NCI-H1092 treated with DMSO at 0.1 percent for 48 hours (cell line): ENCODE measurements at places on chromosomes 5 and 9.

- no peak for DNase-seq
These were observed 141.6 kb upstream of the CHD1 start for GRCh38 chr5:99070362-99070761.

- no peak for DNase-seq
These were observed 25.7 kb downstream of the HINT1 start for GRCh38 chr5:131139321-131139720.

DNA sequence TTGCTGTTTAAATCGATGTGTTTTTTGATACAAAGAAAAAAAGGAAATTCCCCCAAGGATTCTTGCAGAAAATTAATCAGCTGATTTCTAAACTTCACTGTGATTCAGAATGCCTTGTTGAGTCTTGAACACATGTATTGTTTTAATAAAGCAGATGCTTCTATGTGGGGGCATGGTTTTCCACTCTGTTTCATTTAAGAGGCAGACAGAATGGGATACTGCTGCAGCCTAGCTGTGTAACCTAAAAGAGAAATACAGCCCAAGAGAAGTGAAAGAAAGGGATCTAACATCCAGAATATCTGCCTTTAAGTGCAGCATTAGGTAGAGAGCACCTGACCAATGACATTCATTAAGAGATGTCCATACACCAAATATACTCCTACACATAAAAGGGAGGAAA is 365.1 kb upstream of the CCNH start:
- no peak for DNase-seq

- DNase-seq, result no peak
These were observed 75.4 kb downstream of the SLC38A9 start for GRCh38 chr5:55636683-55637082.

GRCh38 chr5:66931651-66932050 is 264.9 kb downstream of the CD180 start:
- no peak for DNase-seq

- DNase-seq, result peak; percentile 95
These were observed 8.2 kb upstream of the AGPAT2 start for GRCh38 chr9:136695435-136695895.

GRCh38 chr9:93652604-93653592 is 76.5 kb downstream of the PHF2 start:
- no peak for DNase-seq

- no peak for DNase-seq
These were observed 74.0 kb upstream of the SLC25A51 start for GRCh38 chr9:37977851-37978480.

GRCh38 chr5:149143470-149143869 is 2.2 kb downstream of the ABLIM3 start:
- no peak for DNase-seq

DNA sequence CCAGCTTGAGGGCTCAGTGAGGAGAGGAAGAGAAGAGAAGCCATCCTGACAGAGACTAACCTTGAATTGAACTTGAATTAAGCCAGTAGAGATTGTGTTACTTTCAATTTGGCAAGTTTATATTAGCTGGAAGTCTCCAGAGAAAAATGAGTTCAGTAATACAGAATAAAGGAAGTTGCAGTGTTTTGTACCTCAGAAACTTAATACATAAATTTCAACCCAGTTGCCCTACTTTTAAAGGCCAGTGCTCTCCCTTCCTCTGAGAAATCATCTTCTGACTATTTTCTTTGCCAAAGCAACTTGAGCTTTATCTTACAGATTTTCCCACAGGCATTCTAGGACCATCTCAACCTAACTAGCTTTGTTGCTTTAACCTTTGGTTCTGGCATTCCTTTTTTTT is 231.0 kb upstream of the GAS1 start:
- no peak for DNase-seq

- DNase-seq, result no peak
These were observed 303.7 kb upstream of the PAPPA start for GRCh38 chr9:115849679-115850412.

- no peak for DNase-seq
These were observed 10.1 kb upstream of the SPATA24 start for GRCh38 chr5:139413963-139414362.

DNA sequence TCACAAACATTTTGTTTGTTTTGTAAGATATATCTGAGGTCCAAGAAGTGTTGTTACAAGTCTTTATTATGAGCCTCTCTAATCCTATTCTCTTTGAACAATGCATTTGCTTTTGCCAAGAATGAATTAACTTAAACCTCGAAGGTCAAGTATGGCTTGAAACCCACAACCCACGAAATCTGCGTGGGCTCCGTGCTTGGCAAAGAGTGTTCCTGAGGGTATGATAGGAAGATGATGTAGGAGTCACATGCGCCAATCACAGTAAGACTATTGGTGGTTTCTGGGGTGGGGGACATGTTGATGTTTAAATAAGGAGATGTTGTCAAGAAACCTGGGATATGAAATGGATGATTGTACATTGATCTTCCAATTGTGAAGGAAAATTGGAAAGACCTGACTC is 330.8 kb upstream of the RFX3 start:
- no peak for DNase-seq

DNA sequence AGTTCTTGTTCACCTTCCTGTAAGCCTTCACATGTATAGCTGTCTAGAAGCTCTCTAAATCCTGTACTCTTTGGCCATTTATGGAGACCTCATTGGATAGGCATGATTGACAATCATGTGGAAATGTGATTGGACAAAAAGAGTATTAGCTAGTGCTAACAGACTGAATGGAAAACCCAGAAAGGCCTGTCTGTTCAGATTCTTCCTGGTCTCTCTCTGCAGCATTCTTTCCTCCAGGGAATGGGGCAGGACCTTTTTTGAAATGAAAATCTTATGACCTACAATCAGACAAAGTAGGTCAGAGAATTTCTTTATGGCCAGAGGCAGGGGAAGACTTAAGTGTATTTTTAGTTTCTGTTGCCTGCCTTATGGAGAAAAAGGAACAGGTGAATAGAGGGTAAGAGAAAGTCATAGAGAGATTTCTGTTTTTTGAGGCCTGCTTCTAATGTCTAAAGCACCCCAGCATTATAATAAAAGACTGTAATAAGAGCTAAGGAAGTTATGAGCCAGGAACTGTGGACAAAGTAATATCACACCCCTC is 152.4 kb upstream of the CCDC152 start:
- DNase-seq, result no peak

- no peak for DNase-seq
These were observed 687 bp downstream of the LYSMD3 start for GRCh38 chr5:90528601-90529193.

- no peak for DNase-seq
These were observed 133.5 kb downstream of the RASGRF2 start for GRCh38 chr5:81093536-81094196.

DNA sequence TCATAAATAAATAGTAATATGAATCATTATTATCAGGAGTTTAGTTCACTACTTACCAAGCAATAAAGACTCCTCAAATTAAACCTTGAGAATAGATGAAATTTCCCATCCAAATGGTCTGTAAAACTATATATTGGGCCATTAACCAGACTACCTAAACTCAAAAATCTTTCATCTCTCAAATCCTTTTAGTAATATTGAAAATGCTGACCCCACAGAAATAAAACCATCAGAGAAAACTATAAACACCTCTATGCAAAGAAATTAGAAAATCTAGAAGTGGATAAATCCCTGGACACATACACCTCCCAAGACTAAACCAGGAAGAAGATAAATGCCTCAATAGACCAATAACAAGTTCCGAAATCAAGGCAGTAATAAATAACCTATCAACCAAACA is 723.2 kb downstream of the TLE4 start:
- DNase-seq, result no peak

DNA sequence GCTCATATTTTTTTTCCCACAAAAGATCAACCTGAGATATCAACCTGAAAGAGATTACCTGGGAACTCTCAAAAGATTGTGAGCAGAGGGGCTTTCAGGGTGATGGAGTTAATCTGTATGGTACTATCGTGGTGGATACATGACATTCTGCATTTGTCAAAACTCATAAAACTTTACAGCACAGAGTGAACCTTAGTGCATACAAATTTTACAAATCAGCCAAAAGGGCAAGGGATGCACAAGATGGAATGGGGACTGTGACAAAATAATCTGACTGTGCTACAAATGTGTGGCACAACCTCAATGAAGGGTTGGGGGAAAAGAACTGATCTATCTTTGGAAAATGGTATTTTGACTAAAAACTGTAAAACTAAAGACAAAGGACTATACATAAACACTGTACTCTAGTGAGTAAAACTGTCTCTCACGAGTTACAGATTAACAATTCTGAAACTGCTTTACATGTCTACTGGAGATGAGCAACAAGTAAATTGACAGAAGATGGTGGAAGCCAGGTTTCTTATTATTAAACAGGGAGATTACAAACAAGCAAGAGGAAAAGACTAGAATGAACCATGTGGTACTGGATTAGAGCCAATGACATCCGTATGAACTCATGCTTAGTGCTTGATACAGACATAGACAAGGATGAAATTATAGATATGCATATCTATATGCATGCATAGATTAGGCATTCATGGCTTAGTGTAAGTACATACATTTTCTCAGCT is 24.8 kb upstream of the RLN1 start:
- no peak for DNase-seq

- DNase-seq, result no peak
These were observed 56.7 kb upstream of the TAF11L2 start for GRCh38 chr5:17441351-17441750.

GRCh38 chr5:14873790-14874189 is 2.2 kb upstream of the ANKH start:
- no peak for DNase-seq

DNA sequence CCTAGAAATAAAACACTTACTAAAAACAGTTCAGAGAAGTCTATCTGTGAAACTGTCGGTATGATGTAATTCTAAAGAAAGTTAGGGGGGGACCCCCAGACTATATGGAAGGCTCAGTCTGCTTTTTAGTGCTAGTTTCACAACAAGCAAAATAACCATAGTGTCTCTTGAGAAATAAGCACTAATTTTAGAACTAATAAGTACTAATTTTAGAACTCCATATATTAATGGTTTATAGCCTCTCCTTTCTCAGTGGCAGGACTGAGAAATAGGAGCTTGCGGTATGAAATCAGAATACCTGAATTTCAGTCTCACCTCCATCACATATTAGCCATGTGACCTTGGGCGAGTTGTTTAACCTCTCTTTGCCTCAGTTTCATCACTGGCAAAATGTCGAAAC is 1.4 kb upstream of the PHF24 start:
- no peak for DNase-seq

- no peak for DNase-seq
These were observed at the start of gene PRLR for GRCh38 chr5:35230038-35230611. PRLR (minus strand) TSS chr5:35230487; CDS start chr5:35089620, 140,867 bp downstream.

DNA sequence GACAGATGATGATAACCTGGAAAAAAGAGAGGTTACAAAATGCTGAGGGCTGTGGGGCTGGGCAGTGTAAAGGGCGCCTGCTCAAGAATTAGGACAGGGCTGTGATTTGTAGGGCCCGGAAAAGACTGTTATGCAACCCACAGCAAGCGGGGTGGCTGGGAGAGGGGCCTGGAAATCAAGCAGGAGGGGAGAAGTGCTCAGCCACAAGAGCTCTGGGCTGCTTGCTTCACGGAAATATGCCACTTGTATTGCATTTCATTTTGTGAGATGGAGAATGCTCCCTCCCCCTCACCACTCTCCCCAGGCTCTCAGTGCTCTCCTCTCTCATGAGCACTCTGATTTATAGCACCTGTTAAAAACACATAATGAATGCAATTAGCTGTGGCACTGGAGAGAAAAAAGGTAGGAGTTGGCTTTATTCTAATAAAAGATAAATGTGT is 8.4 kb upstream of the HAND1 start:
- peak; percentile 16 for DNase-seq

DNA sequence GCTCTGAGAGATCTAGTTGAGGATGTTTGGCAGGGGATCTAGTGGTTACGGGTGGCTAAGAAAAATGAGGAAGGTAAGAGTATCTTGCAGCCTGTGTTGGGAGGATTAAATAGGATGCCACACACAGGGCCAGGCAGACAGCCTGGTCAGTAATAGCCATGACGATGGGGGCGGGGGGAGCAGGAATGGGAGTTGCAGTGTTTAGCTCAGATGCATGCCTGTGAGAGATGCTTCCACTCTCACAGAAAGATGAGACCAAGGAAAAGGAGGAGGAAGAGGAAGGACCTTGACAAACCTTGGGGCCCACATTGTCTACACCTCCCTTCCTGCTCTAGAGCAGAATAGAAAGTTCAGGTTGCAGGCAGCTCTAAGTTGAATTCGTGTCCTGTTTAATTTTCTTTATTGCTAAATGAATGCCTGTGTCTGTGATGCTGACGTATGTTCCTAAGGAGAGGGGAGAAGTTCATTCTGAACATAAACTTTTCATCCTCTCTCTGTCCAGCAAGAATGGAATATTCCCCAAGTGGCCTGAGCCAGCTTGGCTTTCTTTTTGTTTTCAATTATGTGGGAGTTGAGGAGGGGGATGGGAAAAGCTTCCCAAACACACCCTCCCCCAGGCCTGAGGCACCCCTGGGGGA is 28.7 kb downstream of the TGFBI start:
- DNase-seq, result no peak

DNA sequence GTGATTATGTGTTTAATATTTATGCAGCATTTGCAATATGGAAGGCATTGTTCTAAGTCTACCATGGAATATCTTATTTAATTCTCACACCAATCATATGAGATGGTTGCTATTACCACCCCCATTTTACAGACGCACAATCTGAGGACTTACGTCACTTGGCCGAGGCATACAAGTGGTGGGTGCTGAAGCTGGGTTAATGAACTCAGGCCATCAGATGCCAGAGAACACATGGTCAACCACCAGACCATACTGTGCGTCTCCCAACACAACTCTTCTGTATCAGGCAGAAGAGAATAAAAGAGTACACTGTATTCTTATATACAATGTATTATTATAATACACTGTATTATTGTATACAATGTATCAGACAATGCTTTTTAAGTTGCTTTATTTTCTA is 59.5 kb downstream of the ZNF366 start:
- DNase-seq, result no peak

DNA sequence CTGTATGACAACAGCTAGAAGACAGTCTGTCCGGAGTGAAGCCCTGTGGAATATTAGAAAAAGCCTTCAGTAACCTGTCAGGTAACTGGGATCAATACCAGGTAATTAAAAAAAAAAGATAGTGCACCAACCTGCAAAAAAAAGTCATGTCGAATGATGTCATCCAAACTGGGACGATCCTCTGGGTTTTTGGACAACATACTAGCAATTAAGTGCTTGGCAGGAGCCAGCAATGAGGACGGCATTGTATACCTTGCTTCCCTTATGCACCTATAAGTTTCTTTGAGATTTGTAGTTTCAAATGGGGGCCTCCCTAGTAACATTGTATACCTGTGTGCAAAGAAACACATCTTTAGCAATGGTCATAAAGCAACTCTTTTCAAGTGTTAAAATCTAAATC is 2.8 kb downstream of the PLK2 start:
- no peak for DNase-seq

- no peak for DNase-seq
These were observed 14.6 kb downstream of the IPPK start for GRCh38 chr9:92655366-92655765.

GRCh38 chr9:114008667-114009410 is 69.3 kb downstream of the AMBP start:
- no peak for DNase-seq
